ENCODE measurements at places on chromosomes 2 and 18.

DNA sequence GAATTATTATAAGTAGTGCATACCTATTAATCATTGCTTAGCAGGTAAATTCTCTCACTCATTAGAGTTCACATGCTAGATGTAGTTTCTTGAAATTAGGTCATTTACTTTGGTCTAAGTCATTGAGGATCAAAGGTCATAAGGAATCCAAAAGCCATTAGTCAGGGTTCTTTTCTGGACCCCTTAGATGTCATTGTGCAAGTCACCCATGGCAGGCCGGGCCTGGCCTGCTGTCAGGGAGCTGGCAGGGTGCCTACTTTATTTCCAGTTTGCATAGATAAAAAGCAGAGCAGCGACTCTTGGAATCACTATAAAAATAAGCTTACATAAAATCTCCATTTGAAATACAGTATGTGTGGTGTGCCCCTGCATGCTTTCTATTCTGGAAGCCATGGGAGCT lies 91.3 kb downstream of the MEIS1 start:
- no peak for DNase-seq

GRCh38 chr18:48859311-48860268 lies 91.2 kb downstream of the SMAD7 start:
- DNase-seq, result no peak

- no peak for DNase-seq
Observed at GRCh38 chr2:1864301-1864980, 120.1 kb upstream of the PXDN start.

- DNase-seq, result peak; percentile 21
Observed at GRCh38 chr2:233656443-233656842, 15.3 kb upstream of the UGT1A9 start.

- no peak for DNase-seq
Observed at GRCh38 chr2:40741532-40741931, 289.6 kb upstream of the SLC8A1 start.

- DNase-seq, result no peak
Observed at GRCh38 chr18:22742409-22742808, 190.7 kb upstream of the RBBP8 start.

DNA sequence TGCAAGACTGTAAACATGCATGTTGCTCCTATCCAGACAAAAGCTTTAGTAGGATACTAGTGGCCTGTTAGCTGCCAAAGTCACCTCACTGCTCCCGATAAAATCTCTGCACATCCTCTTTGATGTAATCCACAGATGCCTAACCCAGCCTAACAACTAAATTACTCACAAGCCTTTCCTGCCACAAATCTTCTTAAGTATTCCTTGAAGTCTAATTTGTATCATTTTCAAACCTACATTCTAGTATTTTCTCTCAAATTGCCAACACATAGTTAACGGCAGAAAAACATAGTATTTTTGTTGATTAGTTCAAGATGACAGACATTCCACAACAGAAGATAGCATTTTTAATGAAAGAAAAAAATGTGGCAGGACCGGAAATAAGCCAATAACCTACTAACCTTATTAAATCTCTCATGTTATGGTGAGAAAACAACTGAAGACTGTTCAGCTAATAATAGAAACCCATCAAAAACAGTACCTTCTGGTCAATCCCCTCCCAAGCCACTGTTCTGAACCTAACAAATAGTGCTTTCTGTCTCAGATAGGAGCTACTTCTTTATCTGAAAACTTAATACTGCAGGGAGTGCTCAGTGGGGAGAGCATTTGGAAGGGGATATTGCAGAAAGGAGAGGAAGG lies at the start of gene MPP4:
Gene MPP4 (minus strand): TSS at position 57 of the 639 bp plus-strand sequence. CDS start 4,690 bp downstream, outside the sequence.
- DNase-seq, result no peak

GRCh38 chr2:184936761-184937160 lies 338.4 kb downstream of the ZNF804A start:
- no peak for DNase-seq

DNA sequence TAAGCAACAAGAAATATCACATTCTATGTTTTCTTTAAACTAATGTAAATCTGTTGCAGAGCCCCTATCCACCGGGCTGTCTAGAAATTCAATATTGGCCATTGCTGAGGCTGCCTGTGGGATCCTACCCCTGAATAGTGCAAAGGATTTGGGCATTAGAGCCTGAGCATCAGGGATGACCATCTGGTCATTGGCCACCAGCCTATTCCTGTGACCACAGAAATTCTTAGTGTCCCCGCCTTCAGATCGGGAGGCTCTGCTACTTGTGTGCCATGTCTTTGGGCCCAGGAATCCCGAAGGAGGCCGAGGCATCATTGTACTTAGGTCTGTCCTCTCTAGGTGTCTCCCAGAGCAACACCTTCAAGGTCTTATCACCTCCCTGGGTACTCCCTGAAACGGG lies 73.8 kb downstream of the HRH4 start:
- DNase-seq, result no peak

DNA sequence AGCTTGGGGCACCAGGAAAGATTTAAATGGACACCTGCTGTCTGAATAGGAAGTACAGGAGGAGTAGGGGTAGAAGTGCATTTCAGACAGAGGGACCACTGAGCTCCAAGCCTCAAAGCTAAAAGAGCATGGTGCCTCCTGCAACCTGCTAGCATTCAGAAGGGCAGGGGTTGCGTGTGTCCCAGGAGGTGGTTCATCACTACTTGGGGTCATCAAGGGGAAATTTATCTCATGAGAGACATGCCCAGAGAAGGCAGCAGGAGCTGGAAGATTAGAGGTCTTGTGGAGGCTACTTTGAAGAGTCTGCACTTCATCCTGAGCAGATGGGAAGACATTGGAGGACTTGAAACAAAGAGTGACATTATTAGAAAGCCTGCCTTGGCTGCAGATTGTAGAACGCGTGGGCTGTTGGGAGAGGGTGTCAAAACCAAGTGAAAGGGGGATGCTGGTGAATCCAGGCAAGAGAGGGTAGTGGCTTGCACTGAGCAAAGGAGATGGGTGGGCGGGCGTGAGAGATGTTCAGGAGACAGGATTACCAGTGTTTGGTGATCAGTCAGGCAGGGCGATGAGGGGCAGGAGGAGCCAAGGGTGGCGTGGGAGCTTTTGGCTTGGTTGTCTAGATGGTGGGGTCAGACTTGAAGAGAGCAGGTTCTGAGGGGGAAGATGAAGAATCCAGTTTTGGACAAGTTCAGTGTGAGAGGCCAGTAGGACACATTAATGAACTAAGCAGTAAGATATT lies 154.0 kb downstream of the DYSF start:
- no peak for DNase-seq

GRCh38 chr2:51795248-51795888 lies 763.4 kb upstream of the NRXN1 start:
- peak; percentile 6 for DNase-seq

All from activated CD4-positive, alpha-beta T cell treated with anti-CD3 and anti-CD28 coated beads, Interleukin-2, Interleukin-6, amounts not matched to agents 100 ng/mL and 50 ng/mL, durations not matched to agents 16 hours and 8 hours (primary cell).